CD4-positive, alpha-beta T cell treated with Interleukin-12 subunit alpha and Interleukin-12 subunit beta, for 1 hour (primary cell): ENCODE measurements at places on chromosomes 2 and 18.

DNA sequence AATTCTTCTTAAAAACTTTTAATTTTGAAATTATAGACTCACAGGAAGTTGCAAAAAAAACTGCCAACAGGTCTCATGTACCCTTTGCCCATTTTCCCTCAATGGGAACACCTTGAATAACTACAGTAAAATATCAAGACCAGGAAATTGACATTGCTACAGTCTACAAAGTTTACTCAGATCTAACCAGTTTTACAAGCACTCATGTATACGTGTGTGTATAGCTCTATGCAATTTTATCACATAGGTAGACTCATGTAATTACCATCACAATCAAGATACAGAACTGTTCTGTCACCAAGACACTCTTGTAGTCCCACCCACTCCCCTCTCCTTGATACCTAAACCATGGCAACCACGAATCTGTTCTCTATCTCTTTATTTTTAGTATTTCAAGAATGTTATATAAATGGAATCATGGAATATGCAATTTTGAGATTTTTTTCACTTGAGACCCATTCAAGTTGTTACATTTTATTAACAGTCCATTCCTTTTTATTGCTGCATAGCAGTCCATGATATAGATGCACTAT is 6.6 kb downstream of the HYCC2 start:
- no peak for DNase-seq

- no peak for DNase-seq
These were observed 32.4 kb downstream of the TMEM177 start for GRCh38 chr2:119711352-119711751.

DNA sequence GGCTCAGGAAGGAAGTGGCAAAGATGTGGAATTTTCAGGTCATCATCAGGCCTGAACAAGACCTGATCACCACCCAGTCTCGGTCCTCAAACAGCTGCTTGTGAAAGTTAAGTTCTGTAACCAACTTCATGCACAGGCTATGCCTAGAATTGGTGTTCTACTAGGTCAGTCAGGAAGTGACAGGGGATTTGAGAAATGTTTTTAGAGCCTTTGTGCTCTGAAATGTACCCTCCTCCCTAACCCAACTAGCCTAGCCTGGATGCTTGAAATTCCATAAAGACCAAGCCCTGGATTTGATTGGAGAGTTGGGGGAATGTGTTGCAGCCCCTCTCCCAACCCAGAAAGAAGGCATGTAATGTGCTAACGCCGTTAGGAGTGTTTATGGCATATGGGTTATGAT is 63.3 kb downstream of the TGOLN2 start:
- DNase-seq: no peak

DNA sequence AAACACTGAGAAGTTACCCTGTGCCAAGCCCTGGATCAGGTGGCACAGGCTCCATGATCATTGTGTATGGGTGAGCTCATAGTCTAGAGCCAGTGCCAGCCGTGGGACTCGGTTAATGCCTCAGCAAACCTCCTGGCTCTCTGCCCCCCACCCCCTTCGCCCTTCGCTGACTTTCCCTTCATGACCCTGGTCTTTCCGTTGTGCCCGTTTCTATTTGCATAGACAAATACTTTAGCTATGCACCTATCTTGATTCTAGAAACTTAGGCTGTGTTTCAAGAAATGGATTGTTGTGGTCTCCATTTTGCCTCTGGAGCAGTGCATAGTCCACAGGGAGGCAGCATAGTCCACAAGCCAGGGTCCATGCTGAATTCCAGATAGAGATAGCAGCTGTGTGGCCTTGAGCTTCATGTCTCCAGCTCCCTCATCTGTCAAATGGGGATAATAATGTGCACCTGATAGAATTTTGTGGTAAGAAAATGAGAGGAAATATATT is 44.8 kb upstream of the KDM3A start:
- DNase-seq: peak; percentile 14

GRCh38 chr2:111657351-111657975 is 226.5 kb downstream of the ANAPC1 start:
- DNase-seq: no peak

GRCh38 chr18:49778826-49779465 is 34.4 kb downstream of the ACAA2 start:
- no peak for DNase-seq

GRCh38 chr2:240379089-240379636 is 56.3 kb upstream of the GPC1 start:
- no peak for DNase-seq

- DNase-seq: no peak
These were observed 38.7 kb upstream of the CREB1 start for GRCh38 chr2:207491086-207491485.

DNA sequence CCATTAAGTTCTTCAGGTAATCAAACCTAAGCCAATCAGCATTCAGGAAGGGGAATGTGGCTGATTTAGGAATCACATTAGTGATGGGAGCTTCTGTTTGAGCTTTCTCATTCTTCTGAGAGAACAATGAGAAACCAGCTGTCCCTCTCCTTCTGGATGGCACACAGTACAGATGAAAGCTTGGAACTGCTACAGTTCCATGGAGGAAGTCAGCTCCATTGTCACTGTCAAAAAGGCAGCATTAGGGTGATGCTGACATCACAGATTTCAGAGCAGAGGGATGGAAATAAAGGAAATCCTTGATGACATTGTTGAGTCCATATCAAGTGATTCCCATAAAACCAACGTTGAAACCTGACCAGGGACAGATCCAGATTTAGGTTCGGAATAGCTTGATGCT is 36.1 kb upstream of the ACYP2 start:
- DNase-seq: no peak

DNA sequence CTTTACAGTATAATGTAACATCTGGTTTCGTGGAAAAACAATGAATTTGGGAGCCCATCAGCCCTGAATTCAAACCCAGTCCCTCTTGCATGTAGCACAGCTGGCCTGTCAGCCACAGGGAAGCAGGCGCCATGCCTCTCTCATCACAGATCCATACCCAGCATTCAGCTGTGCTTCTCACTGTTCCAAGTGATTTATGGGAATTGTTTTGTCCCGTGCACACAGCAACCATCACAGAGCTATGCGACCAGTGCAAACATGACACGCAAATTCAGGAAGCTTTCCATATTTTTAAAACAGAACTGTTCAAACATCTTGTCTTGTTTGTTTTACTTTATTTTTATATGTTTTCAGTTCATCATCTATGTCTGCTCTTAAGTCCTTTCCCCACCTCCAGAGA is 496.1 kb downstream of the EIPR1 start:
- DNase-seq: no peak

DNA sequence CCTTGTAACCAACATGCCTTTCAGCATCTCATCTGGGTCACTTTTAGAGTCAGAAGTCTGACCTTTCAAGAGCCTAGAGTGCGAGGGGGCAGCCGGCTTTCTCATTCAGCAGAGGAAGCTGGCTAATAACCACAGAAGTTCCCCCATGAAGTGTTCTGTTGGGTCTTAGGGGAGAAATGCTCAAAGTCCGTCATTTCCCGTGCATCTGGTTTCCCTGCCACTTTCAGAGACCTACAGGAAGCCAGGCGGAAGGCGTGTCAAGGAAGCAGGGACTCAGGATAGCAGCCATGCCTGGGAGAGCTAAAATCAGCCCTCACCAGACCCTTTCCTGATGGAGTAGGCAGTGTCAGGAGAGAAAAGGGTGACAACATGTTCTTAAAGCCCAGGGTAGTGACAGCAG is 301.8 kb upstream of the ID2 start:
- DNase-seq: no peak

- no peak for DNase-seq
These were observed 33.0 kb upstream of the PHLPP1 start for GRCh38 chr18:62682371-62682770.

DNA sequence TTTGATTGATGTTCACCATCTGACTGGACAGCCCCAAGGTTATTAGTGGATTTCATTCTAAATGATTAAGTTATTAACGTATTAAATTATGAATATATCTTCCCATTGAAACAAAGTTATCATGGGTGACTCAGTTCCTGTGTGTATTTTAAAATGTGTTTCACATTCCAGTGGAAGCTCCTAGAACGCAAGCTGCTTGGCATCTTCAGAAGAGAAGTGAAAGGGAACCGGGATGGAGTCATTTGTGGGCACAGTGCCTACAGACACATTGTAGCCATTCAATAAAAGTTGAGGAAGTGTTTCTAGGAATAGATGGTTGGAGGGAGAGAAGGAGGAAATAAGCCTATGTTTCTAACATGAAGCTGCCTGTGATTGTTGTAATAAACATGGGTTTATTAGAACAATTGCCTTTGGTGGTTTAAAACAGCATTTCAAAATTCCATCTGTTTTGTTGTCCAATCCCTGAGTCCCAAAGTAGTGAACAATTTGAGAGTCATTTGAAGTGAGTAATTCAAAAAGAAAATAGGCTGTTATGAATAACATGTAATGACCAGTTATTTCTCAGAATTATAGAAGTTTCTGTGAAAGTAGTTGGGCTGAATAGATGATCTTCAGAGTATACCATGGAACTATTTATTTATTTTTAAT is 143.5 kb downstream of the PKP4 start:
- no peak for DNase-seq

DNA sequence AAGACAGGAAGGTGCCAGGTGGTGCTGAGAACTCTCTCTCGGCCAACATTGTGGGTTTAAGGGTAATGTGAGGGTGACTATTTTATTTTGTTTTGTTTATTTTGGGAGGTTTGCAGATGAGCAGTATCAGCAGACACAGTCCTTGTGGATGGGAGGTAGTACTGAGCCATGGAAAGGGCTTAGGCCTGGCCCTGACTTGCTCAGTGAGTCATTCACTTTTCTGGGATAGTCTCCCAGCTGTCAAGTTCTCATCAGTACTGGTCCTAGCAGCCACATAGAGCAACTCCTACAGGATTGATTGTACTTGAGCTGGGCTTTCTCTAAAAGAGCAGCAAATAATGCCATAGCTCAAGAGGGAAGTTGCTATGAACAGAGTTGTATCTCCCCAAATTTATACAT is 175.2 kb downstream of the LOXHD1 start:
- no peak for DNase-seq

DNA sequence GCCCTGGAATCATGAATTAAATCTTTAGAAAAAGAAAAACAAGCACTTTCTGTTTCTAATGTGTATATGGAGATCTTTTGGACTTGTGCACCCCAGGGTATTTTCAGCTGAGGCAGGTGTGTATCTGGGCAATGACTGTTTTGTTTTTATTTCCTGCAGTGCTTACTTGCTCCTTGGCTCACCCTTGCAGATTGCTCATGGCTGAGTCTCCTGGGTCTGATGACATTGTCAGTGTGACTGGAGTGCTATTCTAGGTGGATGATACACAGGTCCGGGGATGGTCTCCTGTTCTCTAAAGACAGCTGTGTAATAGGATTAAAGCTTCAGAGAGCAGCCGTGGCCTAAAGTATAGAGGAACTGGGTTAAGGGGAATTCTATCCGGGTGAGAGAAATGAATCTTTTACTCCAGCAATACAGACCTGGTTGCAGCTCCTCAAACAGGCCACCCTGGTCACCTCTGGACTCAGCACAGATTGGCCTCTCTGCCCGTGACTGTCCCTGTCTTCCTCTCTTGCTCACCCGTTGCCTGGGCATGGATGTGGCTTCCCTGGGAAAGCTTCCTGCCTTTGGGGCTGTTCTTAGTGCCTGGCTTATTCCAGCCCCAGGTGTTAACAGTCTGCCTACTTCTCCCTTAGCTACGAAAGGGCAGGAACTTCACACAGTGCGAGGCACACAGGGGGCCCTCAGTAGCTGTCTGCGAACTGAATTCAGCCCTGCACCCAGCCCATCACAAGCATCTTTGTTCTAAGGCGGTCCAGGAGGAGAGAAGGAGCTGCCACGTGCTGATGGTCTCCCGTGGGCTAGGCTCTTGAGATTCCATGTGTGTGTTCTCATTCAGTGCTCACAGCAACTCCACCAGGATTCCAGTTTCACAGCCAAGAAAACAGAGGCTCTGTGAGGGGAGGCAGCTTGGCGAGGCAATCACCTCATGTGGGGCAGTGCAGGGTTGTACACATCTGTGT is 84.3 kb downstream of the ACOXL start:
- no peak for DNase-seq

DNA sequence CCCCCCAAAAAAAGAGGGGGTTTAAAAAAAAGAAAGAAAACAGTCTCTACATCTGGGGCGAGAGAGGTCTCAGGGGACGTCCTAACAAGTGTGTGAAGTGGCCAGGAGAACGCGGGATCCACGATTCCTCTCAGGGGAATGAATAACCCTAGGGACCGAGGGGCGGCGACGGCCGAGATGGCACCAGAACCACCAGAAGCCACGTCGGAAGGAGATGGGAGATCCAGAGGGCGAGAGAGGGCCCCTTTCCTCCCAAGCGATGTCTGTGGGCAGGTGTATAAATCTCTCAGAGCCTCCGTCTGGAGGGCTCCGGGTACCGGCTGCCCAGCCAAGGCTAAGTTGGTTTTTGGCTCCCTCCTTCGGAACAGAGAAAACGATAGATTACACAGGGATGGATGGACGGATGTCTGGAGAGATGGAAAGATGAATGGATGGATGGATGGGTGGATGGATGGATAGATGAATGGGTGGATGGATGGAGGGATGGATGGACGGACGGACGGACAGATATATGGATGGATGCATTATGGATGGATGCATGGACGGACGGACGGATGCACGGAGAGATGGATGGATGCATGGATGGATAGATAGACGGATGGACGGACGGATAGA is 1.7 kb downstream of the EPHA4 start:
- DNase-seq: peak; percentile 27

DNA sequence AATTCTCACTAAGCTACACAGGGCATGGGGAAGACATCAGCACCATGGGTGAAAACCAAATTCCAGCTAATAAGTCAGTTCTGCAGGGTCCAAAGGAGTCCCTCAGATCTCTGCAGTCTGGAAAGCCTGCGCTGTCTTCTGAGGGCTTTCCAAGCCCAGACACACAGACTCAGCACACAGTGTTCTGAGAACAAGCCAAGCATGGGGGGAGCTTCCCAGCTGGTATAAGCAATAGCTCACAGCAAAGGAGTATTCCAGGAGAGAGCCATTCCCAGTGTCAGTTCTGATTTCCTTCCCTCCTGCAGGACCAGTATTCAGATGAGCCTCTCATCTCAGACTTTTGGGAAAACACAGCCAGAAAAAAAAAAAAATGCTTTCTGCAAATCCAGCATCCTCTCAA is 370.8 kb downstream of the TNS1 start:
- DNase-seq: no peak

GRCh38 chr2:64203131-64203857 is 59.1 kb upstream of the PELI1 start:
- no peak for DNase-seq

DNA sequence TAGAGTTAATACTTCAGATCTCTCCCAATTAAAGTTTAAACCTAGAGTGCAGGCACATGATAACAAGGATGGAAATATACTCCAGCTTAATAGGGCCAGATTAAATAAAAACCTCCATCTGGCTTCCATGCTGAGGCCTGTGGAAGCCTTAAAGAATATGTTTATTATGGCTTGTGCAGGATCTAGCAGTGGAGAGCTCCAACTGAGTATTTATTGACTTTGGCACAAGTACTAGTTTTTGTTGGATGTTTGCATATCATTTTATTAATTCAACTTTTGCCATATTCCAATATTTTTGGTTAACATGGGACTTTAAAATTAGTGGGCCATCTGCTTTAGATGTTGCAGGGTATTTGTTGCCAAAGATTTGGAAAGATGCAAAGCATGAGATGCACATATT is 860.4 kb upstream of the SOX11 start:
- no peak for DNase-seq

- no peak for DNase-seq
These were observed 123.4 kb downstream of the RIF1 start for GRCh38 chr2:151533127-151533526.

GRCh38 chr2:46308629-46309028 is 11.4 kb downstream of the EPAS1 start:
- DNase-seq: no peak
